Activated CD4-positive, CD25-positive, alpha-beta regulatory T cell (primary cell): ENCODE measurements at places on chromosomes 13 and 19.

DNA sequence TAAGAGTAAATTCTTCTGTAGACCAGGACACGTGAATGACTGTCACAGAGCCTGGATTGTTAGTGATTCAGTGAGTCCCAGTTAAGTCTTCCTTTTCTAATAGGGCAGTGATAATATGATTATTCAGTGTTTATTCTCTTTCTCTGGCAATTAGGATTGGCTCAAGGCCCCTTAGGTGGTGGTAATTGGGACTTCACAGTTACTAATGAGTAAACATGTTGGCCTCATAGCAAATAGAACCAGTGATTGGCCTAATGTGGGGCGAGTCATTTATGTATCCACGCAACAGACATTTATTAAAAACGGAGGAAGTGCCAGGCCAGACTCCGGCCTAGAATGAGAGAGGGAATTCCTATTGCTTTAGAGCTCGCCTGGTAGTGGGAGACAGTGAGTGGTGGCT lies 72.4 kb downstream of the SHISA2 start:
- no peak for DNase-seq

DNA sequence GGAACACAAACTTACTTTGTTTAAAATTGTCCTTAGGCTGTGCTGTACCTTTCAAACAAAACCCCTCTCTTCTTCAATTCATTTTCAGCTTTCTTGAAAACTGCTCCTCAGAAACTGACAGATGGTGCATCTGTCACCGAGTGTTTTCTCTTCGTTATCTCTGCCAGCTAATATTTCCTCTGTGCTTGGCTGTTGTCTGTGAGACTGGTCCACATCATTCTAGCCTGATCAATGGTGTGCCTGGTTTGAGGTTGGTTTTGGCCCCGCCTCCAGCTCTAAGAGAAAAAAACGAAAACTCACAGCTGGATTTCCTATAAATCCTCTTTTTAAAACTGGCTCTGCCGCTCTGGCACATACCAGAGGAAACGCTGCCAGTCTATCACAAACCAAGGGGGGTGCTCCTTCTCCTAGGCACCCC lies 79.7 kb downstream of the STARD13 start:
- DNase-seq: no peak

GRCh38 chr13:48873587-48873986 lies 102.1 kb upstream of the FNDC3A start:
- no peak for DNase-seq

GRCh38 chr13:41470196-41470595 lies 12.8 kb downstream of the RGCC start:
- DNase-seq: no peak

GRCh38 chr13:44267980-44268379 lies 105.6 kb upstream of the SERP2 start:
- no peak for DNase-seq

DNA sequence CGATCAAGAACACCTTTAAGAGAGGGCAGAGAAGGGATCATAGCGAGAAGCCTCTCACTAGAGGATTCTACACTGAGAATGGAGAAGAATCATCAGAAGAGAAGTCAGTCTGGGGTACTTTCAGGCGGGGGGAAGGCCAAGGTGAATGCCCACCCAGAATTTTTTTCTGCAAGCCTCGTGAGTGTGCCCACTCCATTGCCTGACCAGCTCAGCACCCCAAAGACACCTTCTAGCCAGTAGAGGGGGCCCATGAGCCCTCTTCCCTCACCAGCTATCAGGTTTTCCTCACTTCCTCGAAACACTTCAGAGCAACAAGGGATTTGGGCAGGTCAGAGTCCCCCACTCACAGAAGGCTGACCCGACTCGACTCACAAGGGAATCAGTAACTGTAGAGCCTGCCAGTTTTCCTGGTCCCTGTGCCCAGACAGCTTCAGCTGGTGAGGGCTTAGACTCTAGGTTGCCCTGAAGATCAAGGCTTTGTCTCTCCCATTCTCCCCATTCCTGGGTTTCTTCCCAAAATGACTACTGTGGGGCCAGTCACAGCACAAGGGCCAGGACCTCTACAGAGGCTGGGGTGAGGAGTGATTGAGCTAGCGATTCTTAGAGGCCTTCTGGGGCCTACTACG lies 18.4 kb downstream of the NLRP13 start:
- DNase-seq: no peak

GRCh38 chr13:59837101-59837500 lies 326.6 kb downstream of the DIAPH3 start:
- no peak for DNase-seq

GRCh38 chr19:39401070-39401548 lies 5.5 kb upstream of the ZFP36 start:
- no peak for DNase-seq

- no peak for DNase-seq
Observed at GRCh38 chr13:59883885-59884284, 279.8 kb downstream of the DIAPH3 start.

DNA sequence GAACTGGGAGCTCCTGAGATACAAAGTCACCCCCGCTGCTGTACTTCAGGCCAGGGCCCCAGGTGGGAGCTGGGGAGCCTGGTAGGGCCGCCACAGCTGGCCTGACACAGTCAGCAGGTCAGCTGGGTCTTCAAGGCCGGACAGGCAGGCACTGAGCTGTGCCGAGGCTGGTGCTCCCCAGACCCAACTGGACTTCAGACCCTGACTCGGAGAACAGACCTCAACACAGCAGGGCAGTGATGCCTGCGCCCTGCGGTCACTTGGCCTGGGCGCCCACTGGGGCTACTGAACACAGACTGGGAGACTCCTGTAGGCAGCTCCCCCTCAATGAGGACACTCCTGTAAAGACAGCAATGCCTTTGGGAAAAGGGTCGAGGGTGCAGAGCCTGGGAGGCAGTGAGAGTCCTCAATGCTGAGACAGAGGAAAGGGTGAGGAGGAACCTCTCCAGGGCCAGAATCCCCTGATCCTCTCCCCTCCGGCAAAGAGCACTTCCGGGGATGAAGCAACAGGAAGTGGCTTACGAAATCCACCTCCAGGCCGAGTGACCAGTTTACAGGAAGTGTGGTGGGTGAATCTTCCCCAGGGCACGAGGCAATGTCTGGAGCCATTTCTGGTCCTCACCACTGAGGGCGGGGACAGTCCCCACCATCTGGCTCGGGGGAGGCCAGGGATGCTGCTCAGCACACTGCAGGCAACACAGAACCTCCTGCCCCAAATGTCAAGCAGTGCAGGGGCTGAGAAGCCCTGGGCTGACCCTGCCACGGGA lies 40.8 kb upstream of the ISYNA1 start:
- peak; percentile 22 for DNase-seq

GRCh38 chr13:50587115-50587514 lies 256.4 kb downstream of the DLEU7 start:
- no peak for DNase-seq

GRCh38 chr19:30252214-30252613 lies 120.0 kb upstream of the ZNF536 start:
- no peak for DNase-seq

DNA sequence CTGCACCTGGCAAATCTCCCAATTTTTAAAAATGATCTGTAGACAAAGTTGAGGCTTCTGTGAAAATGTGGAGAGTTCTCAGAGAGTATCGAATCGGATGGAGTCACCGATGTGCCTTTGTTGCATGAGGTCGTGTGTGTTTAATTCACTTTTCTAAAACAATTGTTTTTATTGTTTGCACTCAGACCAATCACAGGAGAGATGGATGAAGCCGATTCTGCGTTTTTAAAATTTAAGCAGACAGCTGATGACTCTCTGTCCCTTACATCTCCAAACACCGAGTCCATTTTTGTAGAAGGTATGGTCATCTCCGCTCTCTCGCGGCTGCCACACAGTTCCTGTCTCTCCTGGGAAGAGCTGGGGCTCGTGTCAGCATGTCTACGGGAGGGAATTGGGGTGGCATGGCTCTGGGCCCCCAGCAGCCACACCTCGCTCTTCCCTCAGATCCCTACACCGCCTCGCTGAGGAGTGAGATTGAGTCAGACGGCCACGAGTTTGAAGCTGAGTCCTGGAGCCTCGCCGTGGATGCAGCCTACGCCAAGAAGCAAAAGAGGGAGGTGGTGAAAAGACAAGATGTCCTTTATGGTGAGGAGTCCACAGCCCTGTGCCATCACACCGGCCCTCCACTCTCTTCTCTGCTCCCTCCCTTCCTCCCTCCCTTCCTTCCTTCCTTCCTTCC lies 47.2 kb downstream of the PEX11G start:
- no peak for DNase-seq

DNA sequence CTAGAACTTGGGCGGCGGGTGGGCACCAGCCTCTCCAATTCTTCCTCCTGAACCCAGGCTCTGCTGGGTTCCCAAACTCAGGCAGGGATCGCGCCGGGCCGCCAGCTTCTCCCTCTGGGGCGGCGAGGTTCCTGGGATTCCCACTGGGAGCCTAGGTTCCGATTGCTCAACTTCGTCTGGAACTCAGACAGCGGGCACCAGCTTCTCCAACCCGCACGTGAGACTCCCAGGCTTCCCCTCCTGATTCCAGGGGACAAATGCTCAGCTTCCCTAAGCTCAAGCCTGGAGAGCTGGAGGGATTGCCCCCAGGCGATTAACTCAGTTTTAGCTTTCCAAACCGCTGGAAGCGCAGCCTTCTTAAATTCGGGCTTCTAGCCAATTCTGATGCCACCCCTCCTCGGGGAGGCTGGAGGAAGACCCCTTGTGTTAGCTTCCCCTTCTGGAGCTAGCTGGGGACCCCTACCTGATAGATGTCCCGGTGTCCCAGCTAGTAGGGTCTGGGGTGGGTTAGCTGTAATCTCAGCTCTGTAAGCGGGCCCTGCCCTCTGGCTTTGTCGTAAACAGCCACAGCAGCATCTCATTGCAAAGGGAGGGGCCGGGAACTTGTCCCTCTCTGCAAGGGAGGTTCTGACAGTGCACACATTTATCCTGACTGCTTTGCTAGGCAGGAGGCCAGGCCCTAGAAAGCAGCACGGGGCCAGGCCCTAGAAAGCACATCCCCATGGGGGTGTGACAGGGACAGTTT lies 671 bp downstream of the MCOLN1 start:
- no peak for DNase-seq

- DNase-seq: no peak
Observed at GRCh38 chr19:12730064-12730463, 4.4 kb downstream of the TRIR start.

GRCh38 chr13:47121092-47121763 lies 224.4 kb upstream of the HTR2A start:
- no peak for DNase-seq

GRCh38 chr19:41877916-41878905 lies 1.1 kb downstream of the CD79A start:
- DNase-seq: no peak

DNA sequence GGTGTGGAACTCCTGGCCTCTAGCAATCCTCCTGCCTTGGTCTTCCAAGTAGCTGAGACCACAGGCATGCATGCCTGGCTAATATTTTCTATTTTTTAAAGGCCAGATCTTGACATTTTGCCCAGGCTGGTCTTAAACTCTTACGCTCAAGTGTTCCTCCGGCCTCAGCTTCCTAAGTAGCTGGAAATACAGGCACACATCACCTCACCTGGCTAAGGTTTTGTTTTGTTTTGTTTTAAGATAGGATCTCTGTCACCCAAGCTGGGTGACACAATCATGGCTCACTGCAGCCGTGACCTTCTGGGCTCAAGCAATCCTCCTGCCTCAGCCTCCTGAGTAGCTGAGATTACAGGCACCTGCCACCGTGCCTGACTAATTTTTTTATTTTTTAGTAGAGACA lies 5.5 kb upstream of the RLN3 start:
- DNase-seq: no peak

DNA sequence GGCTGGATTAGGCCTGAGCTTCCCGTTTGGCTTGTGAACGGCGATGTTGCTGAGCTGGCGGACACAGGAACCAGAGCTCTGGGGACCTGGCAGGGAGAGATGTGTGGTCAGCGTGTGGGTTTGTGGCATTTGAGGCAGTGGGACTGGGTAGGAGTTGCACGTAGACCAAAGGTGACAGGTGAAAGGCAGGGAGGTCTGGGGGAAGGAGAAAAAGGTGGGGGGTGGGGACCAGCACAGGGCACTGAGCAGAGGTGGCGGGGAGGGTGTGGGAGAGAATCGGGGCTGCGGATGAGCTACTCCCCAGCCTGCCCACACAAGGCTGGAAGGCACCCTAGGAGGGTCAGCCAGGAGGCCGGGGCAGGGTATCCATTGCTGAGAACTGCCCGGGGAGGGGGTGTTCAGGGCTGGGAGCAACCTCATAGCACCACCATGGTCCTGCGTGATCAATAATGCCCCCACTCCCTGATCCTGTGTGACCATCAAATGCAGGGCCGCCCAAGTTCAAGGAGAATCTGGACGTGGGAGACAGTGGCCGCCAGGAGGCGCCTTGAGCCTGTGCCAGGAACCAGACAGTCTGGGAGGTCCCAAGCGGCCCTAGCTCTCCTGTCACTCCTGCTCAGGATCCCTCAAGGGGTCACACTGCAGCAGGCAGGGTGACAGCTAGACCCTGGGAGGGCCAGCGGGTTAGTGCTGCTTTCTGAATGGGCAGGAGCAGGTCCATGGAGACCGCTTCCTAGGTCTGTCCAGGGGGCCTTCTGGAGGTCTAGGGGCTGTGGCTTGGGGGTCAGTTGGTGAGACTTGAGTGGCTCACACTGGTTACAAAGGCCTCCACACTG lies 12.8 kb upstream of the SELENOW start:
- DNase-seq: no peak

GRCh38 chr13:91630946-91631345 lies 232.5 kb downstream of the GPC5 start:
- DNase-seq: no peak
